ENCODE measurements at places on chromosomes 13 and 19.
A peak's percentile ranks its signal among the peaks of the same experiment; 100 is the strongest.

DNA sequence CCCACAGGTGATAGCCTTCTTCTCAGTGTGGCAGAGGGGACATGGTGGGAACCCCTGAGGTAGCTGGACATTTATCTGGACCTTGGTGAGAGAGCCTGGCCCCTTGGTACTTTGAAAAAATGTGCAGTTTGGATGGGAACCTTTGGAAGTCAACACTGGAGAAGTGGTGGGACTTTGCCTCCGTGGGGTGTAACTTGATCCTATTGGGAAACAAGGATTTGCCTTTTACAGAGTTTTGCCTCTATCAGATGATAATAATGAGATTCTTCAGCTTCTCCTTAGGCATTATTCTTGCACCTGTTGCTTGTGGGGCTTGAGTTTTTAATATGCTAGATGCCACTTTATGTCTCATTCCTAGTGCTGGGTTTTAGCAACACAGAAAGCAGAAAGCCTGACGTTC, 99.0 kb downstream of the ERCC5 start:
- no peak for DNase-seq

- DNase-seq, result no peak
These were observed 18.0 kb downstream of the TIMM13 start for GRCh38 chr19:2409352-2409912.

DNA sequence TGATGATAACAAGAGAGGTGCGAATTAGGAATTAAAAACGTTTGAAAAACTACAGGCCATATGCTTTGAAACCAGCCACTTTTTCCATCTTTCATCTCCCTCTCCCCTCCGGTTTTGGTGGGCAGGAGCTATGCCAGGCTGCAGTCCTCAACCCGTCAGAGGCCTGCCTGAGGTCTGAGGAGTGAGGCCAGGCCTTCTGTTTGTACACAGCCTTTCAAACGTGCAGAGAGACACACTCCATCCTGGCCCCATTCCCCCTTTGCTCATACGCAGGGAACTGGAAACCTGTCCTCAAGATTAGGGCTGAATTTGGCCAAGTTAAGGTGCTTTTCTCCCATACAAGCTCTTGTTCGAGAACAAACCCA, 74.5 kb downstream of the ZIC5 start:
- DNase-seq, result no peak

GRCh38 chr13:28423010-28423409, 71.9 kb downstream of the FLT1 start:
- peak; percentile 11 for DNase-seq

DNA sequence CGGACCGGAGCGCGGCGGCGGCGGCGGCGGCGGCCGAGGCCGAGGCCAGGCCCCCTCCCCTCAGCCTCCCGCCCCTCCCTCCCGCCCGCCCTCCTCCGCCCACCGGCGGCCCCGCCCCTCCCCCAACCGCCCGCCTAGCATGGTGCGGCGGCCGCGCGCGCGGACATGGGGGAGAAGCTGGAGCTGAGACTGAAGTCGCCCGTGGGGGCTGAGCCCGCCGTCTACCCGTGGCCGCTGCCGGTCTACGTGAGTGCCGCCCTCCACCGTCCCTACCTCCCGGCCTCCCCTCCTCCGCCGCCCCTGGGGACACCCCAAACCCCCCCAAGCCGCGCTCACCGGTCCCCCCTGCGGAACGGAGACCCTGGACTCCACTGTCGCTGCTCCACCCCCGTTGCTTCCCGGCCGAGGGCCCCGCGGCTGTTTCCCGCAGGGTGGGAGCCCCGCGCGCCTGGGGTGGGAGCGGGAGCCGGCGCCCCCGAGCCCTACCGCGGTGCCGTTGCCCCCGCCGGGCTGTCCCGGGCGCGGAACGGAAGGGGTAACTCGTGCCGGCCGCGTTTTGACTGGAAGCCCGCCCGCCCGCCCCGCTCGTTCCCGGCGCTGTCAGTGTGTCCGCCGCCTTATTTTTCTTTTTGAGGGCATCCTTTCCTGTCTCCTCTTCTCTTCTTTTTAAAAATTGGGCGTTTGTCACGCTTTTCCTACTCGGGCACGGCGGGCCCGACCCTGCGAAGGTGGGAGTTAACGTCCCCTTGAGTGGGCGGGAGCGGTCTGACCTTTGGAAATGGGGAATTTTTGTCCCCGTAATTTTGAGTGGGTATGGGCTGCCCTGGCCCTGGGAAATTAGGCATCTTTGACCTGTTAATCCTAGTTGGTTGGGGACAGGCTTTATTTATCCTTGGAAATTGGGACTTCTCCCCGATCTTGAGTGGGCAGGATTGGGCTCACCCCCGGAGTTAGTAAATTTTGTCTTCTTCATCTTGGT, 576 bp downstream of the DOT1L start:
- DNase-seq, result no peak

DNA sequence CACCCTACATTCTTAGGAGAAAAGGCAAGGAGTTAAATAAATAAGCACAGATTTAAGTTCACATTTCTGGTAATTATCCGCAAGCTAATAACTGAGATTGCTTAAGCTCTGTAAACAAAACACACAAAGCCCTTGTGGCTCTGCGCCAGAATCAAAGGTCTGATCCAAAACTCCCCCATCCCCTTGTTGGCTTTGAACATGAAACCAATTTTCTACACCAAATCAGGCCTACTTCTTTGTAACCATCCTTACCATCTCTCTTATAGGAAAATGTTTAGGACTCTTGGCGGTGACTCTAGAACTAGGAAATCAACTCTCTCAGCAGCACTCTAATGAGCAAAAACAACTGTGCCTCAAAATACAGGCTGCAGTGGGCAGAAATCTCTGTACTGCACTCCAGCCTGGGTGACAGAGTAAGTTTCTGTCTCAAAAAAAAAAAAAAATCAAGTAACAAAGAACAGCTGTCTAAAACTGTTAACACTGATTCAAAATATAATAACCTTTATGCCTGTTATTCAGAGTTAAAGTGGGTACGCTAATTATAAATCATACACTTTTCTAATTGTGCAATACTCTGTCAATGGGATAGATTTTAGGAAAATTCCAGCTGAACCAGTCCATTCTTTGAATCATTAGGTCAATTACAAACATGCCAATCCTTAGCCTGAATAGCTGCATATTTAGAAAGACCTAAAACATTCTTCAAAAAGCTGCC, 25.8 kb downstream of the ABCC4 start:
- no peak for DNase-seq

GRCh38 chr19:58007285-58007684, 4.7 kb upstream of the ZNF606 start:
- DNase-seq, result no peak

DNA sequence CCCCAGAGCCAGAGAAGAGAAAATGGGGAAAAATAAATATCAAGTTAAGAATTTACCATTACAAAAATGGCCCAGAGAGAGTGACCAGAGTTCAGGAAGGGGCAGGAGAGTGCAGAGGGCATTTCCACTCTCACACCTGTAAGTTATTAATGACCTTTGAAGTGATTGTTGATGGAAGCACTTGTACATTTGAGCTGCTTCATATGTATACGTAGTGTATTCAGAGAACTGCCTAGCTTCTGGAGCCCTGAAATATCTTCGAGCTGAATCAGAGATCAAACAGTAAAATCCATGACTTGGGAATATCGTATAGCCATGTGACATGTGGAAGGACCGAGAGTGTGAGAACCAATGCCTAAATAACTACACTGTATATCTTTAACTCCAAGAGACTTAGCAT, 49.2 kb upstream of the PCCA start:
- no peak for DNase-seq

DNA sequence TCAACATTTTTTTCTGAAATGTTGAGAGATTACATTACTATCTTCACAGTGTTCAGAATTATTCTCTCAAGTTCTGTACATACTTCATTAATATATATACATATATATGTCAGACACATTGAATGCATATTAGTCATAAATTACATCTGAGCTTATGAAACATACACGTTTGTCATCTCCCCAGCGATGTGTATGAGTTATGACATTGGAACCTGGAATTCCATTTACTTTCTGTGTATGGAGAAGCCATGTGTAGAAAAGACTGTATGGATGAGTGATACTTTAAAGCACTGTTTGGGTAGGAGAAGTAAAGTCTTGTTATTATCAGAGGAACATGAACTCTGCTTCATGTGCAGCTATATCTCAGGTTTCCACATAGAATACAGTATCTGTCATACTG, 167.2 kb downstream of the FGF14 start:
- no peak for DNase-seq

Data from CD4-positive, alpha-beta T cell treated with Interleukin-4 for 4 hours (primary cell).